Dermis blood vessel endothelial cell (primary cell): ENCODE measurements at places on chromosomes 13 and 19. TPM values are rescaled to one million over a fixed set of nuclear protein-coding genes. Genes with fewer than 3 reads are reported as not detected.

CEACAM6 gene
- total RNA-seq = not detected in 2 replicates

TPTE2 gene
- not detected in 2 replicates for total RNA-seq

MYH14 gene
- total RNA-seq = 0.17 and 0.28 TPM in 2 replicates

TUBB4A gene
- not detected in 2 replicates for total RNA-seq

PEG3 gene
- 0.68 and 2.2 TPM in 2 replicates for total RNA-seq

ZNF304 gene
- total RNA-seq = 10.5 and 11.1 TPM in 2 replicates
